ENCODE measurements at places on chromosomes 4 and X.

GRCh38 chr4:27986476-27986875 is 1125.8 kb downstream of the STIM2 start:
- no peak for DNase-seq

- no peak for DNase-seq
These were observed 14.0 kb downstream of the BBS12 start for GRCh38 chr4:122746485-122746965.

DNA sequence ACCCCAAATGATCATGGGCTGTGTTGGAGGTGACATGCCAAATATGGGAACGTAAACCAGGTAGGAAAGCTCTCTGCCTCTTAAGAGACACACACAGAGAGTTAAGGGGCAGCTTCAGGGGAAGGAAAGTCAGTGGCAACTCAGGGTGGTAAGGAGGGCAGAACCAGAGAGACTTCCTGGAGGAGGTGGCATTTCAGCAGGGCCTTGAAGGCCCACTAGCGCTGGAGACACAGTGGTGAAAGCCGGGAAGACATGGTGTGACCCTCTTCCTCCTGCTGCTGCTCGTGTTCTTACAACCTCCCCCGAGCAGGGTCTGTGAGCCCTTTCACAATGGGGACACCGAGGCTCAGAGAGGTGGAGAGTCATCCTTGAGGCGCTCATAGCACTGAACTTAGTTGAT is 68.2 kb downstream of the SORCS2 start:
- no peak for DNase-seq

GRCh38 chrX:71636438-71637252 is 18.3 kb upstream of the CXCR3 start:
- no peak for DNase-seq

DNA sequence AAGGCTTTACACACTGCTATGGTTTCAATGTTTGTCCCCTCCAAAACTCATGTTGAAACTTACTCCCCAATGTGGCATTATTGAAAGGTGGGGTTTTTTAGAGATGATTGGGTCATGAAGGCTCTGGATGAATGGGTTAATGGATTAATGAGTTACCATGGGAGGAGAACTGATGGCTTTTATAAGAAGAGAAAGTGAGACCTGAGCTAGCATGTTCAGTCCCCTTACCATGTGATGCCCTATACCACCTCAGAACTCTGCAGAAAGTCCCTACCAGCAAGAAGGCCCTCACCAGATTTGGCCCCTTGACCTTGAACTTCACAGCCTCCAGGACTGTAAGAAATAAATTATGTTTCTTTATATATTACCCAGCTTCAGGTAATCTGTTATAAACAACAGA is 68.9 kb upstream of the CAPN6 start:
- DNase-seq = no peak

GRCh38 chr4:55018978-55019377 is 106.4 kb downstream of the KDR start:
- no peak for DNase-seq

DNA sequence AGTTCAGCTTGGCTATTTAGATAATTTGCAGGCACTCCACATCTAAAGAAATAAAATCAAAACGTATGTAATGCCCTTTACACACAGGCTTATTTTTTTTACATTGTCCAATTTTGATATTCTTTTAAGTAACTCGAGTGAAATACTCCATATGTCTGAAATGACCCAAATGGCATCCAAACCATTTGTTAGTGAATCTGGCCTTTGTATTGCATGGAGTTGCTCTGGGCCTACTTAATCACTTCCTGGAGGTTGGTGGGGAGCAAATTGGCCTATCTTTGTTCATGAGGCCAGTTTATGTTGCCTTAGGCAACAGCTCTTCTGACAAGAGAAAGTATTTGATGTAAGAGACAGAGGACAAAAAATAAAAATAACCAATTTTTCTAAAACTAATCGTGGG is 47.6 kb upstream of the TMEM131L start:
- DNase-seq = no peak

GRCh38 chr4:19309378-19309777 is 942.3 kb upstream of the SLIT2 start:
- DNase-seq = no peak

DNA sequence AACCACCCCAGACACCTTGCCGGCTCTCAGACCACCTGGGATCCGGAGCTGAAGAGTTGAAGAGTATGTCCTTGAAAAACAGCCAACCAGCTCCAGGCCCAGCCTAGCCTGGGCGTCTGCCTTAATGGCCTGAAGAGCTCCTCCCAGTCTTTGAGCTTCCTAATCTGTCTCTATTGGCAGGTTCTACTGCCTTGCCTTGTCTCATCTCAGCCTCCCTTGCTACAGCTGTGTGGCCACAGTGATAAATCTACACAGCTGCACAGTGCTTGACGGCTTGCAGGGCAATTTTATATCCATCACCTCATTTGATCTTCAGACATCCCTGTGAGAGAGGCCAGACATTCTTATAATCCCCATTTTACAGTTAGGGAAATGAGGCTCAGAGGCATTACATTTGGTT is 19.9 kb downstream of the AWAT2 start:
- no peak for DNase-seq

GRCh38 chr4:182286931-182287330 is 43.7 kb downstream of the TENM3 start:
- DNase-seq = no peak

GRCh38 chr4:80594701-80595100 is 259.2 kb downstream of the CFAP299 start:
- no peak for DNase-seq

DNA sequence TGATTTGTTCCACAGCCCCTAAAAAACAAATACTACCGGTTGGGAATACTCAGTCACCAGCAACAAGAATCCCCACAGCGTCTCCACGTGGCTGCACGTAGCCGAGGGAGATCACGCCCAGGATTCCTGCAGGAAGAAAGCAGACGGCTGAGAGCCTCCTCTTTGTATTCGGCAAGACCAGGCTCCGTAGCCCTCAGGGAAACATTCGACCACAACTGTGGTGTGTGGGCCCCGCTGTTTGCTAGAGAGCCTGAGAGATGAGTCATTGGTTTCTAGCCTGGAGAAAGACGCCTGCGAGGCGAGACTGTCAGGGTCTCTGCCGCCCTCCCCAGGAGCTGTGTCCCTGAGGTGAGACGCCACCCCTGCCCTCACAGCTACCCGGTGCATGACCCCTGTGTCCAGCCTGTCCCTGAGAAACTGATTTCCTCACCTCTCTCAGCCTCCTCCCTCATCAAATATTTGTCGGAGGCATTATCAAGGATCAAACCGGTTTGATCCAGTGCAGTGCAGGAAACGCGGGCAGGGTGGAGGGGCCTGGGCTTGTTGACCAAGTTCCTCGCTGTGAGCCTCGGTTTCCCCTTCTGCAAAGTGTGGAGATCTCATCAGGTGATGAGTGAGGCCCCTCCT is 4.7 kb upstream of the S100P start:
- DNase-seq = peak; percentile 74

- DNase-seq = no peak
These were observed 22.8 kb upstream of the TBL1X start for GRCh38 chrX:9442056-9442455.

DNA sequence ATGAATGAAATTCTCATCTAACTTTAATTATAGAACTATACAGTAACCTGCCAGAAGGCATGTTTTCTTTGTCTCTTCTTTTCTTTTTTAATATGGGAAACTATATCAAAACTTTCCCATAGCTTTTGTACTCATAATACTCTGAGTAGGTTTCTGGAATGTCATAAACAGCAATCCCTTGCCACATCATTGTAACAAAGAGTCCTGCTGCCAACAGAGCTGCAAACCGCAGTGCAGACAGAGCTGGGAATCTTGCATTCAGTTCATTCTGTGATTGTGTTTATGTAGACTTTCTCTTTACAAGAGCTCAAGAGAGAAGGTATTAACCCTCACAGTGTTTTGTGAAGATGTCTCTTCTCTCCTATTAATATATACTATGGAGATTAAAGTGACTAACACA is 304.4 kb upstream of the SLIT2 start:
- DNase-seq = no peak

- no peak for DNase-seq
These were observed 11.9 kb downstream of the EDNRA start for GRCh38 chr4:147492761-147493160.

DNA sequence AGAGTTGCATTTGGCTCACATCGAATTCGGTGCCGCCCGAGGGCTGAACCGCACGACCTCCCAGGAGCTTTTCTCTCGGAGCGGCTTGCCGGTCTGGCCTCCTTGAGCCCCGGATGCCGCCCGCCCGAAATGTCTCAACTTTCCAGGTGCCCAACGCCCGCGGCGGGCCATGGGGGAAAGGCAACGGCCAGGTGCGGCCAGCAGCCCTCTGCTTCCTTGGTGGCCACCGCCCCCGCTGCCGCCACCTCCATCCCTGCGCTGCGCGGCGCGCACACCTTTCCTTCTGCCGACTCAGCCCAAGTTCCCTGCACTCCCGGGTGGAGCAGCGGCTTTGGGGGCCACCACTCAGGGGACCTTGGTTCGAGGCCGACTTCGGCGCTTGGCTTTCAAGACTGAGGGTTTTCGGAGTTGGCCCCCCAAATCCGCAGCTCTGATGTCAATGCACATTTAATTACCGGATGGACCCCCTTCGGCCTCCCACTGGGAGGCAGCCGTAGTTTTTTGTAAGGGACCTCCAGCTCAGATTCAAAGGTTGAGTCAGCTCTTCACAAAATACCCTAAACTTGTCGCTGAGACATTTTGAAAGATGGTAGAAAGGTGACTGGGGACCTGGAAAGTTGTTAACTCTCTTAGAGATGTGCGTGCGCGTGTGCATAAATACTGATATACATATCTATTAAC is 1.1 kb downstream of the AFF2 start:
- DNase-seq = no peak

DNA sequence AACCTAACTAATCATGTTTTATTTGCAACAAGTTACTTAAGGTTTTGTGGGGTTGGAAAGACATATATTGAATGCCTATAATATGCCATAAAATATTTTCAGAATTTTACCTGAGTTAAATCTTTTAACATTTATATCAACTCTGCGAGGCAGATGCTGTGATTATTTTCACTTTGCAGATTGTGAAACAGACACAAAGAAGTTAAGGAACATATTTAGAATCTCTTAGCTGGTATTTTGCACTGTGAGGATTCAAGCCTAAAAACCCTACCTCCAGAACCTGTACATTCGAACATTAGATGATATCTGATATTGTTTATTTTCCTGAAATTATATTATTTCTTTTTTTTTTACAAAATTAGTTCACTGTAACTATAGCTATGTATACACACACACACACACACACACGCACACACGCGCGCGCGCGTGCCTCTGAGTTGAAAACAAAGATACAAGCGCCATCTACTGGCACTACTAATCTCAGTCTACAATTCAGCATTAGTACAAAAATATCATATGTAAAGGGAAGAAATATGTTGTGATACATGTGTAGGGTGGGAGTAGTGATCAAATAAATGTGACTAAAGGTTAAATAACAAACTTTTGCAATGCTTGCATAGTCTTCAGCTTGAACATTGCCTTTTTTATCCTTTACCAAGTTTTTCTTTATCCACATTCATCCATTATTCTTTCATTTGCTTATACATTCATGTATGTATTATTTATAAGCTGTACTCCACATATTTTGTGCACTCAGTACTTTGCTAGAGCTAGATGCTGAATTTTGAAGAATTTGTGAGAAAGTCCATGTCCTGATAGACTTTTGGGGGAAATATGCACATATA is 61.5 kb downstream of the ANXA10 start:
- DNase-seq = peak; percentile 52

- DNase-seq = no peak
These were observed 32.0 kb downstream of the ELF2 start for GRCh38 chr4:139144911-139145551.

GRCh38 chr4:65552057-65552456 is 118.2 kb downstream of the EPHA5 start:
- DNase-seq = no peak

GRCh38 chrX:56728752-56729151 is 291 bp upstream of the NBDY start:
- DNase-seq = peak; percentile 22

- DNase-seq = no peak
These were observed 185.0 kb upstream of the FAM241A start for GRCh38 chr4:111960241-111960667.

- DNase-seq = no peak
These were observed 4.4 kb downstream of the UNC5C start for GRCh38 chr4:95544113-95545103.

DNA sequence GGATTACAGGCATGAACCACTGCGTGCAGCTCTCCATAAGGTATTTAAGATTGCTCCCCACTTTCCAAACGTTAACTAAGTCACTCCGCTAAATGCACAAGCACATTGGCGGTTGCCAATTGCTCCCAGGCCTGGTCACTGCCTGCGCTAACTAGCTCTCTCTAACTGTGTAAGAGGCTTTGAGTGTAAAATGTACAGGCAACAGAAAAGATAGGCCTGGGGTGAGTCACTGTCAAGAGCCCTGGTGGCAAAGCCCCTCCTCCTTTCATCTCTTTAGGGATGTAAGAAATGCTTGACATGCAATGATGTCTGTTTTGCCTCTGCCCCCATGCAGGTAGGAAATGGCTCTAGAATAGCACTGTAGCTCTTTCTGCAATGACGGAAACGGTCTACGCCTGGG is 329.7 kb upstream of the GATB start:
- no peak for DNase-seq

GRCh38 chr4:84952004-84952403 is 14.5 kb downstream of the WDFY3 start:
- no peak for DNase-seq

DNA sequence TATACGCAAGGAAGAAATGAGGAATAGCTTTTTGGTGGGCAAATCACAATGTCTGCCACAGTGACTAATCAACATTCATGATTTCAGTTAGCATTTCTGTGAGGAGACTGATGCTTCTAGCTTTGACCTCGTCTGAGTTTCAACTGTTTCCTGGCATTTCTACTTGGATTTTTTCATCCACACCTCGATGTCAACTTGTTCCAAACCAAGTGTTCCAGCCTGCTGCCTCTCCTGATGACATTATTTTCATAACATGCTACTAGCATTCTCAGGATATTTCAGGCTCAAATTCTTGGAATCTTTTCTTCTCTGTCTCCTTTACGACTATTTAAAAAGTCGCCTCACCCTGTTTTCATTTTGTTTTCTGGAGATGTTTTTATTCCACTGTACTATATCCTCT is 90.3 kb upstream of the TEX13D start:
- DNase-seq = no peak

DNA sequence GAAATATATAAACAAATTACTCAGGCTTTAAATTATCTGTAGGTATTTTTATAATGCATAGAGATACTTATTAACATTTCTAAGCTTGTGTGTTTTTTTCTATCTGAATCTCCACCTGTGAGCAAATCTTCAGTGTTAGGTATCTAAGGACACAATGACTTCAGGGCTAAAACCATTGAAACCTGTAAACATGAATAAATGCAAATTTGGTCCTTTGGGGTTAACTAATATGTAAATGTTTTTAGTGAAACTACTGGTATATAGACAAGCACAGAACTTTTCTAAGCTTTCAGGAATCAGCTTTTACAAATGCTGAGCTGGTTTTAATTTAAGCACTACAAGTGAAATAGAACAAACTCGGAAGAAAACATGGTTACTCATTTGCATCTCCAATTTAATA is 147.9 kb downstream of the FBXO8 start:
- no peak for DNase-seq
